ENCODE measurements at places on chromosomes 3 and 15. TPM values are rescaled to one million over a fixed set of nuclear protein-coding genes. Genes with fewer than 3 reads are reported as not detected.
A peak's percentile ranks its signal among the peaks of the same experiment; 100 is the strongest.

GRCh38 chr15:52529341-52529924 lies 753 bp upstream of the MYO5A start:
- DNase-seq = no peak
- peak overlapping the region; percentile 95 for H3K4me3 ChIP-seq
- H3K27ac ChIP-seq = peak overlapping the region; percentile 87
- no peaks in the 10 kb centered on the region for H3K4me1 ChIP-seq
- H3K36me3 ChIP-seq = no peaks in the 10 kb centered on the region
- H3K27me3 ChIP-seq = no peaks in the 10 kb centered on the region

DNA sequence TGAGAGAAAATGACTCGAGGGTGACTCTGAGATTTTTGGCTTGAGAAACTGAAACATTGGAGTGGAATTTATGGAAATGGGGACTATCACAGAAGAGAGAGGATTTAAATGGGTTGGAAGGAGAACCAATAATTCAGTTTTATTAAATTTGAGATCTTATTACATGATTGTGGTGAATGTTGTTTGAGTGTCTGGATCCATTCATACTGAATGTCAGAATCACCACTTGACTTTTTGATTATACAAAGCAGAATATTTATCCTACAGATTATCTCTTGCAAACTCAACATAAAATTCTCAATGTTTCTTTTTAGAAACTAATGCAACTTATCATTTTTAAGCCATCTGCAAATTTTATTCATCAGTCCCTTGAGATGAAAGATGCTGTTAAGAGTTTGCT lies 332.8 kb downstream of the CNTN3 start:
- no peak overlapping the region for H3K4me3 ChIP-seq
- no peaks in the 10 kb centered on the region for H3K36me3 ChIP-seq
- no peaks in the 10 kb centered on the region for H3K27me3 ChIP-seq
- no peaks in the 10 kb centered on the region for H3K4me1 ChIP-seq
- no peak overlapping the region for H3K27ac ChIP-seq
- no peak for DNase-seq

GRCh38 chr3:39249453-39250115 lies 30.3 kb downstream of the CX3CR1 start:
- H3K36me3 ChIP-seq = no peaks in the 10 kb centered on the region
- H3K27me3 ChIP-seq = no peaks in the 10 kb centered on the region
- H3K27ac ChIP-seq = no peak overlapping the region

The ACVR2B gene
- 10.2 TPM for total RNA-seq

- no peak overlapping the region for H3K4me3 ChIP-seq
- no peaks in the 10 kb centered on the region for H3K27me3 ChIP-seq
- no peaks in the 10 kb centered on the region for H3K4me1 ChIP-seq
- no peak overlapping the region for H3K27ac ChIP-seq
Measured at GRCh38 chr3:40086890-40087883, 222.3 kb upstream of the EIF1B start.

GRCh38 chr3:187016639-187017345 lies 86.5 kb downstream of the ST6GAL1 start:
- no peaks in the 10 kb centered on the region for H3K36me3 ChIP-seq
- no peak overlapping the region for H3K27ac ChIP-seq
- no peaks in the 10 kb centered on the region for H3K4me1 ChIP-seq
- no peak for DNase-seq

The PBRM1 gene
- 98.7 TPM for total RNA-seq

DNA sequence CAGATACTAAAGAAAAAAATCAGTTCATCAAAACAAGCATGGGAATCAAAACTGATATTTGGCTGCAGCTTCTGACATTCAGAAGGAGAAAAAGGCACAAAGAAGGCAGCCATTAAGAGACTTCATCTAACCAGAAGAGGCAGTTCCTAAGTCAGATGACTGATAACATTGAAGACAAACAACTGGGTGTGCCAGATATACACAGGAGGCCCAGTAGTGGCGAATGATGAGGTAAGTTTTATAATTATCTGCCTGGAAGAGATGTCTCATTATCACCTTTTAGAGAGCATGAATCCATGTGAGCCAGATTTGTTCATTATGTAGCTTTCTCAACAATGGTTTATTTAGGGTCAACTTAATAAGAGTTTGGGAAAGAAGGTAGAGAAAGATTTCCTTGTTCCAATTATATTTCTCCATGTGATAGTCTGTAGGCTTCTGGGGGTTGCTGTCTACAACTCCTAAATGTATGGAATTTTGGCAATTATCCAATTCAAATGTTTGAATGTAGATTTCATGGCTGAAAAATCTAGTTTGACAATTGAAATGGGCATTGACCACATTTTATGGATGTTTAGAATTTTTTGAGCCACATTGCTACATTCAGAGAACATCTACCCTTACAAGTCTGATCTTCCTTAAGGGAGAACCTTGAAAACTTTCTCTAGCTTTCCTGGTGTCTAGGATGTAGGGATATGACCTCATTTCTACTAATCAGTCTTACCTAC lies 50.4 kb upstream of the RASGRF1 start:
- H3K36me3 ChIP-seq = no peaks in the 10 kb centered on the region
- no peak for DNase-seq
- no peak overlapping the region for H3K27ac ChIP-seq
- no peaks in the 10 kb centered on the region for H3K4me1 ChIP-seq

DNA sequence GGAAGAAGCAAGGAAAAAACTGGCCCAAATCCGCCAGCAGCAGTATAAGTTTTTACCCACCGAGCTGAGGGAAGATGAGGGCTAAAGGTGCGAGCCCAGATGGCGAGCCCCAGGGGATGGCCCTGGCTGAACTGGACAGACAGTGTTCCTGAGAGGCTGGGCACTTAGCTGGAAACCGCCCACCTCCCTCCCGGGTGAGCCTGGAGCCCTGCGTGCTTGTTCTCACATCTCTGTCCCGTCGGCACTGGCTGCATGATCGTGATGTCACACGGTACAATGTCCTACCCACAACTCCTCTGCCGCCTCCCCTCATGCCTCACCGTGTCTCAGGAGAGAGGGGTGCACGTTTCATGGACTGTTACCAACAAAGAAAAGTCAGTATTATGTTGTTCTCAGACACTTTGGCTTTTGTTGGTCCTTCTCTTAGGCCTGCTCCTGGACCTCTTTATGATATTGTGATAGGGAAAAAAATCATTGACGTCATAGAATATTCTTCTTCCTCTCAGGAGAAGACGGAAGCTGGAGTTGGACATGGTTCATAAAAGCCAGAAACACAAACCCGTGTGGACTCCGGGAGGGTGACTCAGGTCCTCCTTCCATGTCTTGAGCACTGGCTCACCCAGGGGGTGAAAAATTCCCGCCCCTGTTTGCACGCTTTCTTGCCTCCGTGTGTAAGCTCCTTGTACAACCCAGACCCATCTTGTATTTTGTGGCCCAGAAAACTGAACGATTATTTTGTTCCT lies 201.8 kb upstream of the TPM1 start:
- H3K4me1 ChIP-seq = peaks cover 3% of the 10 kb centered on the region
- no peaks in the 10 kb centered on the region for H3K36me3 ChIP-seq
- H3K27ac ChIP-seq = no peak overlapping the region
- no peak for DNase-seq
- no peaks in the 10 kb centered on the region for H3K27me3 ChIP-seq

The CHRM5 gene
- total RNA-seq = not detected

The ROBO2 gene
- 1.4 TPM for total RNA-seq

DNA sequence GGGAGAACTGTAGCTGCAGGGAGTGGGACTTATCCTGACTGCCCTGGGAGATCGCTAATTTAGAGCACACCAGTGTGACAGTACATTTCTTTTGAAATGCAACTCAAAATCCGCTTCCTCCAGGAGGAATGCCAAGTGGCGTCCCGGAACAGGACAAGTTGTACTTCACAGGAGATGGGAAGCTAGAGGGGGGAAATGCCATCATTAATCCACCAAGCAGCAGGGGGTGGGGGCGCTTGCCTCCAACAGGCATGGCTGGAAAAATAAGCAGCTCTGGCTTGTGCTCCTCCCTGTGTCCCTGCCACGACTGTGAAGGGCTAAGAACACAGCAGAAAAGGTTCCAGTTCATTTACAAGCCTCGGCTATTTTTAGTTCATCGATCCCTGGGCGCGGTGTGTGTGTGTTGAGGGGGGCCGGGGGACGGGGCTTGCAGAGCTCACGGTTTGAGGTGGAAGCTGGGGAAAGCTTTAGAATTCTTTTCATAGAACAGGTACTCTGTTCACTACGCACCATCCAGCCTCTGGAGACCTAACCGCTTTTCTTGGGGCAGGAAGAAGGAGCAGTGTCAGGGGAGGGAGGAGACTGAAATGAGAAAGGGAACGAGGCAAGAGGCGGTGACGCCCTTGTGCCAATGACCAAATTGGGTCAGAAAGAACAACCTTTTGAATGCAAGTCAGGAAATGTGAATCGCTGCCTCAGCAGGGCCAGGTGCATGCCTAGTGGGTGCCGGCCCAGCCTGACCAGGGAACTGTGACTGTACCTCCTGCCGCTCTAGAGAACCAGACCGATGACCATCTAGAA lies 51.8 kb upstream of the DGKG start:
- H3K27me3 ChIP-seq = no peaks in the 10 kb centered on the region
- peak; percentile 79 for DNase-seq
- peak overlapping the region; percentile 34 for H3K4me3 ChIP-seq
- H3K36me3 ChIP-seq = no peaks in the 10 kb centered on the region
- no peaks in the 10 kb centered on the region for H3K4me1 ChIP-seq

DNA sequence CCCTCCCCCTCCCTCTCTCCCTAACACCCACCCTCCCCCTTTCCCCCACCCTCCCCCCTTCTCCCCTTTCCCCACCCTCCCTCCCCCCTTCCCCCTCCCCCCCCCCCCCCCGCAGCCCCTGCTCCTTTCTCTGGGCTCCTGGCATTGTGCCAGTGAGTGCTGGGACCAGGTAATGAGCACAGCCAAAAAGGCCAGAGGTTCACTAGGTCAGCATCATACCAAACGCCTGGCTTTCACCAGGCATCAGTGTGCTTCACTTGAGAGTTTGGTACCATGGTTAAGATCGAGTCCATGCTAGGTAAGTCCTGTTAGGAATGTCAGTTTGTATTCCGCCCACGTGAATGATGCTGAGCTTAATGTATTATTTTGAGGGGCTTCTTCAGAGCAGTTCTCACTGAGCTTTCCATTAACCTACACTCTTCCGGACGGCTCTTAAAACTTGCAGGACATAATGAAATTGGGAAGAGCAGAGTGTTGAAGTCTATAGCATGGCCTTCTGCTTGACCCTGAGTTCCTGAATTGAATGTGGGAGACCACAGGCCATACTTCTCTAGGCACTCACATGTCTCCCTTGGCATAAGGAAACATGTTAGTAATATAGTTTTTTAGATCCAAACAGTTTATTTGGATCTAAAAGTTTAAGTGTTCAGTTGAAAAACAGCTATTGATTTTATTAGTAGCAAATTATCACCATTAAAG lies 45.6 kb downstream of the SENP2 start:
- no peak overlapping the region for H3K27ac ChIP-seq
- H3K4me1 ChIP-seq = no peaks in the 10 kb centered on the region
- no peak for DNase-seq
- no peak overlapping the region for H3K4me3 ChIP-seq
- no peaks in the 10 kb centered on the region for H3K27me3 ChIP-seq

The GOLGA6L25 gene
- not detected for total RNA-seq

The KBTBD13 gene
- total RNA-seq = 0.33 TPM

GRCh38 chr3:194447161-194447560 lies 39.6 kb downstream of the ATP13A3 start:
- no peak overlapping the region for H3K4me3 ChIP-seq
- no peaks in the 10 kb centered on the region for H3K4me1 ChIP-seq
- DNase-seq = no peak
- no peaks in the 10 kb centered on the region for H3K27me3 ChIP-seq
- H3K36me3 ChIP-seq = peaks cover 15% of the 10 kb centered on the region

GRCh38 chr3:184029443-184029842 lies 2.1 kb upstream of the HTR3D start:
- no peak for DNase-seq
- no peaks in the 10 kb centered on the region for H3K27me3 ChIP-seq
- no peaks in the 10 kb centered on the region for H3K36me3 ChIP-seq
- no peaks in the 10 kb centered on the region for H3K4me1 ChIP-seq
- H3K27ac ChIP-seq = no peak overlapping the region

The LRRC31 gene
- 7.5 TPM for total RNA-seq

DNA sequence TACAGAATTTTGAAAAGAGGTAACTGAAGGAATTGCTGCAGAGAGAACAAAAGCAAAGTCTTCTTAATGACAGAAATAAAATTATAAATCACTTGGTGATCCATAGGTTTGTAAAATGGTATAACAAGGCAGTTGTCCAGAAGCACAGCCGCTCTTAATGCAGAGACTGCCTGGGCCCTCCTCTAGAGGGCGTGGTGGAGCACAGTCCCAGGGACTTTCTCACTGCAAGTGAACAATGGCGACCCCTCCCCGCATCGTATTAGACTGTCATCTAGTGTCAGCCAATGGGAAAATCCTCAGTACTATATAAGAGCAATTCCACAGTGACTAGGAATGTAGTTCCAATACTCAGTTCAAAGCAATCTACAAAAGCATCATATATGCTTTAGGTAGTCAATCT lies 26.4 kb upstream of the ZBED2 start:
- no peak overlapping the region for H3K4me3 ChIP-seq
- H3K4me1 ChIP-seq = no peaks in the 10 kb centered on the region
- DNase-seq = no peak
- no peak overlapping the region for H3K27ac ChIP-seq
- H3K36me3 ChIP-seq = no peaks in the 10 kb centered on the region

- no peaks in the 10 kb centered on the region for H3K4me1 ChIP-seq
- H3K27ac ChIP-seq = no peak overlapping the region
- DNase-seq = no peak
Measured at GRCh38 chr3:157961665-157962064, 144.6 kb downstream of the SHOX2 start.

GRCh38 chr3:4864503-4864902 lies 114.7 kb upstream of the BHLHE40 start:
- no peak for DNase-seq
- no peak overlapping the region for H3K27ac ChIP-seq
- no peaks in the 10 kb centered on the region for H3K27me3 ChIP-seq
- peaks cover 8% of the 10 kb centered on the region for H3K4me1 ChIP-seq
- no peaks in the 10 kb centered on the region for H3K36me3 ChIP-seq

The CD86 gene
- 12.6 TPM for total RNA-seq

The ARHGAP31 gene
- total RNA-seq = 18.2 TPM

GRCh38 chr3:52064561-52064960 lies 8.2 kb upstream of the DUSP7 start:
- H3K27me3 ChIP-seq = no peaks in the 10 kb centered on the region
- DNase-seq = no peak
- no peaks in the 10 kb centered on the region for H3K36me3 ChIP-seq
- peak overlapping the region; percentile 85 for H3K27ac ChIP-seq
- H3K4me3 ChIP-seq = no peak overlapping the region
- peaks cover 15% of the 10 kb centered on the region for H3K4me1 ChIP-seq

Measured in breast epithelium (tissue), 4 donors.